ENCODE measurements at places on chromosomes 2 and 18. TPM values are rescaled to one million over a fixed set of nuclear protein-coding genes. Genes with fewer than 3 reads are reported as not detected.

GRCh38 chr2:1488181-1488671 is 75.0 kb downstream of the TPO start:
- no peak for DNase-seq
- H3K4me1 ChIP-seq = no peaks in the 10 kb centered on the region
- no peaks in the 10 kb centered on the region for H3K27me3 ChIP-seq
- no peak overlapping the region for H3K4me3 ChIP-seq

- no peak overlapping the region for H3K4me3 ChIP-seq
- no peak for DNase-seq
- H3K4me1 ChIP-seq = no peaks in the 10 kb centered on the region
- no peaks in the 10 kb centered on the region for H3K27me3 ChIP-seq
- no peaks in the 10 kb centered on the region for H3K36me3 ChIP-seq
- no peak overlapping the region for H3K27ac ChIP-seq
Measured at GRCh38 chr18:36217348-36217747, 30.1 kb downstream of the MOCOS start.

Gene MEMO1
- 59.7 TPM for total RNA-seq

DNA sequence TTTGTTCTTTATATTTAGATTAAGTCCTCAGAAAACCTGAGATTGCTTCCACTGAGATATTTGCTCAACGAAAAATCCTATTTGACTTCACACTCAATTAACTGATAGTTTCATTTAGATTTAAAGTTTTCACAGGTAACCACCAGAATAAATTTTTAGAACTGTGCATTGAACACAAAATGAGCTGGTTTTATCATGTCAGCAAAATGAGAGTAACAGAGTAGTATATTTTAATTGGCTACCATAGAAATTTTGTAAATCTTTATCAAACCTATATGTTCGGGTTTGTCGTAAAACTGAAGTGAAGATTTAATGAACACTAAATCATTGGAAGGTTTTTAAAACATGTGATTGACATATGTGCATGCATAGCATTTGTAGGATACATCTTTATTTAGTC is 32.7 kb upstream of the MFF start:
- no peak overlapping the region for H3K4me3 ChIP-seq
- no peak overlapping the region for H3K27ac ChIP-seq
- DNase-seq = no peak

DNA sequence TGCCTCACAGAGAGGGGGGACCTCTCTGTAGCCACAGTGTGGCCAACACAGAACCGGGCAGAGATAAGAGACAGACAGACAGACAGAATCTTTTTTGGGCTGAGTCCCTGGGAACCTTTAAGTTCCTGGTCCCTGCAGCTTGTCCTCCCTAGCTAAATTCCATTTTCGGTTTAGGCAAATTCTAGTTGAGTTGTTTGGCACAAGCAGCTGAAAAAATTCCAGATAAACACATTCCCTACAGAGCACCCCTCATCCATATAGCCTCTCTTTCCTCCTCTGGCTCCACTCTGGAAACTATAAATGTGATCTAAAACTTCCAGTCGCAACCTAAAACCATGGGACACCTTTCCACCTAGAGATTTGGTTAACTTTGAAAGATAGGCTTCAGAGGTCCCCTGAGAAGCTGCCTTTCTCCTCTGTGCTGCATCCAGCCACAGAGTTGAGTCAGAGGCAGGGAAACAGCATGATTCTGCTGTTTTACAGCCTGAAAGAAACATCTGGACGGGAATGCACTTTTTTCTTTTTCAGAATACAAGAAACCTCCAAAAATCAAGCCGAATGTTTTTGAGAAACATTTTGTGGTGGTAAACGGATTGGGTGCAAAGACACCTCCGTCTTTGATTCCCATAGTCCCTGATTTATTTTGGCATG is 30.9 kb downstream of the SLC4A3 start:
- no peak overlapping the region for H3K27ac ChIP-seq
- H3K4me1 ChIP-seq = peaks cover 34% of the 10 kb centered on the region
- no peak overlapping the region for H3K4me3 ChIP-seq
- no peak for DNase-seq
- no peaks in the 10 kb centered on the region for H3K27me3 ChIP-seq
- no peaks in the 10 kb centered on the region for H3K36me3 ChIP-seq

- H3K4me3 ChIP-seq = no peak overlapping the region
- H3K4me1 ChIP-seq = no peaks in the 10 kb centered on the region
- no peaks in the 10 kb centered on the region for H3K27me3 ChIP-seq
Measured at GRCh38 chr2:134276381-134277172, 22.7 kb downstream of the MGAT5 start.

DNA sequence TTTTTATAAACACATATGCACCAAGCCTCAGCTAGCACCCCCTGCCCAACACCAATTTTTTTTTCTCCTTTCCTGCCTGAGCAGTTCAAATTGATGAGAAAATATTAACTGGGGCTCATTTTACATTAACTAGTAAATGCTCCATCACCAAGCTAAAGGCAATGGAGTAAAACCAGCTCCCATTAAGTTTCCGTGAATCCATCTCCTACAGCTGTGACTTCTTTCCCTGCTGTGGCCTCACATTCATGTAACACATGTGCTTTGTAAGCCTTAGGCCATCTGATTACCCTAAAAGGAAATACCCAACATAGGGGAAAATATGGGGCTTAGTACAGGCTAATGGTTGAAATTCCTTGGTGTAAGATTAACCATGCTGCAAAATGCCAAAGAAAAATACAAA is 60.8 kb downstream of the DNER start:
- H3K27me3 ChIP-seq = no peaks in the 10 kb centered on the region
- H3K4me1 ChIP-seq = no peaks in the 10 kb centered on the region
- H3K27ac ChIP-seq = no peak overlapping the region
- no peak overlapping the region for H3K4me3 ChIP-seq
- H3K36me3 ChIP-seq = no peaks in the 10 kb centered on the region
- DNase-seq = no peak

- no peaks in the 10 kb centered on the region for H3K27me3 ChIP-seq
- H3K27ac ChIP-seq = no peak overlapping the region
- H3K4me1 ChIP-seq = no peaks in the 10 kb centered on the region
- H3K36me3 ChIP-seq = no peaks in the 10 kb centered on the region
Measured at GRCh38 chr2:21928292-21928691, 804.5 kb downstream of the TDRD15 start.

Gene CDK5R2
- total RNA-seq = 1.1 TPM

Gene ALPI
- total RNA-seq = not detected
